Thoracic aorta (tissue), 2 donors: ENCODE measurements at places on chromosomes 4 and X.

GRCh38 chr4:141330616-141331015 is 109.9 kb downstream of the ZNF330 start:
- DNase-seq = no peak

DNA sequence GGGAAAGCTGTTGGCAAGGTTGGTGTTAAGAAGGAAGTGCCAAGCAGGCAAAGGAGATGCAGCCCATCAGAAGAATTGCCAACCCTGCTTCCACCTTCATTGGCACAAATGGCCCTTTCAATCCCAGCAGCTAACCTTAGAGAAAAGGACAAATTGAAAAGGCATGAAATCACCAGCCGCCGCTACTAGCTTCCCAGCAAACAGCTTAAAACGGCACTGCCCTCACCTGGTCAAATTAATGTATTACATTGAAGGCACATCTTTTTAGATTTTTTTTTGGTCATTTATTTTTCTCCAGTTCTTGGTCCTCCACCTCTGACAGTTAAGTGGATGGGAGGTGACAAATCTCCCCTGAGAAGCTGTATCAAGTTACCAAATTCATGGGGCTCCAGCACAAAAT is 51.0 kb upstream of the NHSL2 start:
- no peak for DNase-seq

GRCh38 chrX:115494161-115494560 is 66.8 kb upstream of the PLS3 start:
- DNase-seq = no peak

DNA sequence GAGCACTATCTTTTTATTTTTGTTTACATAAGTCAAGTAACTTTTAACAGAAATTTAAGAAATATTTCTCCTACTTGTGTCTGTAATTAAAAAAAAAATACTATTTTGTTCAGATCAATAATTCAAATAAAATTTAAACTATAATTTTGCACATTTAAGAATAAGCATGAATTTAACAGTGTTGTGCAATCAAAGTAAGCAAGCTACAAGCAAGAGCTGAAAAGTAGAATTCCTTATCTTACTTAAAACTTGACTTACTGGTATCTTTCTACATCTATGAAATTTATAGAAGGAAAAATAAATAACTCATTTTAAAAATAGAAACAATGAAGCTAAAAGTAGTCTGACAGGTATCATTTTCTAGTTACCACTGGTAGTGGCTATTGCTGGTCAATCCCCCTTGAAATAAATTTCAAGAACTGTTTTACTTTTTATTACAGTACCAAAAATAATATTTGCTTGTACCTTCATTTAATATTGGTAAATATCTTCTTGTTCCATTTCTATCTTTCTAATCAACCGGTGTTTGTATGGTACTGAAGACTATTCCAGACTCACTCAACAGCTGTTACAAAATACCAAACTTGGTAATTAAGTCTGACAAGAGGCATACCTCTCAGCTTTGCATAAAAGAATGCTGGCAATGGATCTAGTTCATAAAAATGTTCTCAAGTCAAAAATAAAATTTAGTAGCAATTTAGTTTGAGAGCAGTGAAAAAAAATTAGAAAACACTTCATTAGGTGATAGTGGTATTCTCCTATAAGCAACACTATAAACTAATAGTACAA is 62.2 kb downstream of the NOCT start:
- DNase-seq = no peak

GRCh38 chr4:156643826-156644225 is 327.8 kb downstream of the PDGFC start:
- DNase-seq = no peak
